ENCODE measurements at places on chromosomes 12 and 14. TPM values are rescaled to one million over a fixed set of nuclear protein-coding genes. Genes with fewer than 3 reads are reported as not detected.

FOXG1 gene
- polyA plus RNA-seq, result not detected

ADCY6 gene
- polyA plus RNA-seq, result 19.0 TPM

TMX1 gene
- 34.0 TPM for polyA plus RNA-seq

- peak; percentile 19 for DNase-seq
- H3K4me3 ChIP-seq, result no peak overlapping the region
- no peaks in the 10 kb centered on the region for H3K27me3 ChIP-seq
- peak overlapping the region; percentile 81 for H3K27ac ChIP-seq
- peaks cover 37% of the 10 kb centered on the region for H3K4me1 ChIP-seq
- H3K36me3 ChIP-seq, result no peaks in the 10 kb centered on the region
Observed at GRCh38 chr12:64998371-64999147, 122.5 kb downstream of the WIF1 start.

DNA sequence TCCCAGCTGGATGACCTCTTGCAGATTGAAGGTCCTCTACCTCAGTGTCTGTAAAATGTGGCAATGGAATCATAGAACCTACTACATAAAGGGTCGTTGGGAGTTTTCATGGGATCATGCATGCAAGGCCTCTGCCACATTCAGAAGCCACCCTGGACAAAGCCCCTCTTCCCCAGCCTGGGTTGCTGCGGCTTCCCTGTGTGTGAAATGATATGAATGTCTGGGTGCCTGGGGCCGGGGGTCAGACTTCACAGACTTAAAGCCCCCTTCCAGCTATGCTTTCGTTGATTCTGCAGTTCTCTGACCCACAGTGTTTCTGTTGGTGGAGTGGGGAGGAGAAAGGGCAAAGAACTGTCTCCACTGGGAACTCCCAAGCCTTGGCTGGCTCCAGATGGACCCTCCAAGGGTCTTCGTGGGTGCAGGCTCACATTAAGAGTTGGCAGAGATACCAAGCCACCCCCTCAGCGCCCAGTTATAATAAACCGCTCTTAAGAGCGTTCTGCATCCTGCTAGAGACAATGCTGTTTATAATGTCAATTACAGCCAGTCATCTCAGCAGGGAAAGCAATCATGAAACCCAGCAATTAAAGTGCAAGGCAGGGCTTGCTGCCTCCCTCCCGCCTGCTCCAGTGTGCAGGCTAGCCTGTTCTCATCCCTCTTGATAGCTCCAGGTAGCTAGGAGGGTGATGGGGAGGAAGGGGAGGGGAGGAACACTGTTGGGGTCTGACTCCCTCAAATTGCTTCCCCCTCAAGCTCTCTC lies 210.9 kb upstream of the FKBP4 start:
- no peak overlapping the region for H3K27ac ChIP-seq
- peaks cover 19% of the 10 kb centered on the region for H3K27me3 ChIP-seq
- H3K4me1 ChIP-seq, result peaks cover 6% of the 10 kb centered on the region
- H3K4me3 ChIP-seq, result no peak overlapping the region
- DNase-seq, result no peak
- no peaks in the 10 kb centered on the region for H3K36me3 ChIP-seq

FAIM2 gene
- polyA plus RNA-seq, result 7.3 TPM

DNA sequence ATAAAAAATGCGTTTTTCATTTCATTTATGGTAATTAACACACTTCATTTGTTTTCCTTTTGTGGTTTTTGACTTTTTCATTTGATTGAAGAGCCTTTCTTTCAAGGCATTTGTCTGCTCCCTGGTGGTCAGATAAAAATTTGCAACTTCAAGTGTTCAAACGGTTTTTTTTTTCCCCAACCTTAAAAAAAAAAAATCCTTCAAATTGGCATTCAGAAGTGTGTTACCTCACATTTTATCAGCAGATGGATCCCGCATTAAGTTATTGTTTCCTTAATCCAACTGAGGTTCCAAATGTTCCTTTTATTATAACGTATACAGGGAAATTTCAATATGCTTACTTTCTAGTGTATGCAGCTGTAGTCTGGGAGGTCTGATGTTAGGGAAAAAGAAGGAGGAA lies 47.2 kb downstream of the MYF5 start:
- H3K4me3 ChIP-seq, result no peak overlapping the region
- H3K36me3 ChIP-seq, result no peaks in the 10 kb centered on the region
- no peak overlapping the region for H3K27ac ChIP-seq
- no peaks in the 10 kb centered on the region for H3K4me1 ChIP-seq
- H3K27me3 ChIP-seq, result no peaks in the 10 kb centered on the region
- peak; percentile 66 for DNase-seq

DNA sequence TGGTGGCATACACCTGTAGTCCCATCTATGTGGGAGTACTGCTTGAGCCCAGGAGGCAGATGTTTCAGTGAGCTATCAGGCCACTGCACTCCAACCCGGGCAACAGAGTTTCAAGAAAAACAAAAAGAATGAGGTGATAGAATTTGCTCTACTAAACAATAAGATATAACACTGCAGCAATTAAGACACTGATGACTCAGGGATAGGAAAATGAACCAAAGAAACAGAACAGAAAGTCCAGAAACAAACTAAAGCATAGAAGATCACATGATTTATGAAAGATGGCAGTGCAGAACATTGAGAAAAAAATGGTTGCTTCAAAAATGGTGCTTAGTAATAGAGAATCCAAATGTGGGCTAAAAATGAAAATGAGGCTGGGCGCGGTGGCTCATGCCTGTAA lies 65.2 kb upstream of the AP4S1 start:
- no peak overlapping the region for H3K4me3 ChIP-seq
- DNase-seq, result no peak
- H3K36me3 ChIP-seq, result no peaks in the 10 kb centered on the region
- no peaks in the 10 kb centered on the region for H3K27me3 ChIP-seq
- no peaks in the 10 kb centered on the region for H3K4me1 ChIP-seq

MMP19 gene
- polyA plus RNA-seq, result 10.8 TPM

- H3K27me3 ChIP-seq, result no peaks in the 10 kb centered on the region
- H3K4me1 ChIP-seq, result no peaks in the 10 kb centered on the region
- no peaks in the 10 kb centered on the region for H3K36me3 ChIP-seq
Observed at GRCh38 chr12:16300122-16300521, 22.6 kb upstream of the SLC15A5 start.

GRCh38 chr14:45610318-45610717 lies 357.3 kb upstream of the MIS18BP1 start:
- H3K27me3 ChIP-seq, result no peaks in the 10 kb centered on the region
- peak; percentile 47 for DNase-seq
- H3K36me3 ChIP-seq, result no peaks in the 10 kb centered on the region
- H3K27ac ChIP-seq, result no peak overlapping the region
- no peak overlapping the region for H3K4me3 ChIP-seq
- H3K4me1 ChIP-seq, result no peaks in the 10 kb centered on the region

DNA sequence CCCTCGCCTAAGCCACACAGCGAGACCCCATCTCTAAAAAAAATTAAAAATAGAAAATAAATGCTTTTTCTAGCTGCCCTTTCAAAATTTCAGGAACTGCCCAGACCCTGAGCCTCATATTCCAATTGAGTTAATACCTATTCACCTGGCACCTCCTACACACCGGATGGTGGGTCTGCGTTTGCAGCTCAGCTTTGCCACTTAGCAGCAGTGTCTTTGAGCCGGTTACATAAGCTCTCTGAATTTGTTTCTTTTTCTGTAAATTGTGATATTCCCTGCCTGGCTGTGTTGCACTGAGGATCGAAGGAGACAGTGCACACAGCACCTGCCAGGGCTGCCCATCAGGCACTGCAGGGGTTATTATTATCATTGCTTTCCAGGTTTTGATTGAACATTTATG lies 125.6 kb downstream of the EML1 start:
- no peaks in the 10 kb centered on the region for H3K27me3 ChIP-seq
- no peak overlapping the region for H3K4me3 ChIP-seq
- no peak for DNase-seq
- no peaks in the 10 kb centered on the region for H3K36me3 ChIP-seq

DNA sequence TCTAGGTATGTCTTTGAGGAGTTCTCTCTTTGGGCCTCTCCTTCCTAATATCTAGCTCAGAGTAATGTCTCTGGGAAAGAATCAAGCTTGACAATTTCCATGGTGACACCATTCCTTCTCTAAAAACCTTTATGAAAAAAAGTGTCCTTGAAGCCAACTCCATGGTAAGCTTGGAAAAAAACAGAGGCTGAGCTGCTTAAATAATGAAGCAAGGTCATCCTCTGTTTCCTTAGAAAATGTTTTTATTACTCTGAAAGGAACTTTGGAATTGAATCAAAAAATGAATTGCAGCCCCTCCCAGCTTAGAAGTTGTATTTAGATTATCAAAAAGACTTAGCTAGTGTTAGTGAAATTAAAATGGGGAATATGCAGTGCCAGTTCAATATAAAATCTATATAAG lies 166.1 kb upstream of the KITLG start:
- H3K4me1 ChIP-seq, result peaks cover 22% of the 10 kb centered on the region
- H3K27ac ChIP-seq, result no peak overlapping the region
- H3K36me3 ChIP-seq, result no peaks in the 10 kb centered on the region
- no peak overlapping the region for H3K4me3 ChIP-seq
- DNase-seq, result no peak

DNA sequence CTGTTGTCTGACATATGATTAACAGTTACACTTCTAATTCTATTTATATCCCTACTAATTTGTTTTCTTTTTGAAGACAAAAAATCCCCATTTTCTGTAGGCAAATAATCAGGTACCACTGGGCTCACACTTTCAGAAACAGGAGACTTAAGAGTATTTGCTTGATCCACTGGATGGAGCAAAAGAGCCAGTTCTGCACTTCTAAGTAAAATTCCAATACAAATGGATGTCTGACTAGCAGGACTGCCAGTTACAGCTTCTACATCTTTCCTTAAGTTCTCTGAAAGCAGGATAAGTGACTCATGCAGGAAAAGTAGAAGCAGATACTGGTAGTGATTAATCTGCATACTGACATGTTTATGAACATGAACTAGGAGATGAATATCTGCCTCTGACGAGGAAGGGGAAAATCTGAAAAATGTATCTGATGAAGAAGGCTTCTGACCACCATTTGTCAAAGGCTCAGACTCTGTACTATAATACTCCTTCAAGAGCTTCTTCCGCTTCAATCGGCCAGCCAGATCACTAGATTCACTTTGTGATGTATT lies 73.8 kb upstream of the ANKS1B start:
- no peak overlapping the region for H3K27ac ChIP-seq
- H3K4me3 ChIP-seq, result no peak overlapping the region
- peaks cover 2% of the 10 kb centered on the region for H3K36me3 ChIP-seq
- DNase-seq, result peak; percentile 37
- H3K27me3 ChIP-seq, result no peaks in the 10 kb centered on the region
- no peaks in the 10 kb centered on the region for H3K4me1 ChIP-seq

MANSC4 gene
- polyA plus RNA-seq, result not detected

DNA sequence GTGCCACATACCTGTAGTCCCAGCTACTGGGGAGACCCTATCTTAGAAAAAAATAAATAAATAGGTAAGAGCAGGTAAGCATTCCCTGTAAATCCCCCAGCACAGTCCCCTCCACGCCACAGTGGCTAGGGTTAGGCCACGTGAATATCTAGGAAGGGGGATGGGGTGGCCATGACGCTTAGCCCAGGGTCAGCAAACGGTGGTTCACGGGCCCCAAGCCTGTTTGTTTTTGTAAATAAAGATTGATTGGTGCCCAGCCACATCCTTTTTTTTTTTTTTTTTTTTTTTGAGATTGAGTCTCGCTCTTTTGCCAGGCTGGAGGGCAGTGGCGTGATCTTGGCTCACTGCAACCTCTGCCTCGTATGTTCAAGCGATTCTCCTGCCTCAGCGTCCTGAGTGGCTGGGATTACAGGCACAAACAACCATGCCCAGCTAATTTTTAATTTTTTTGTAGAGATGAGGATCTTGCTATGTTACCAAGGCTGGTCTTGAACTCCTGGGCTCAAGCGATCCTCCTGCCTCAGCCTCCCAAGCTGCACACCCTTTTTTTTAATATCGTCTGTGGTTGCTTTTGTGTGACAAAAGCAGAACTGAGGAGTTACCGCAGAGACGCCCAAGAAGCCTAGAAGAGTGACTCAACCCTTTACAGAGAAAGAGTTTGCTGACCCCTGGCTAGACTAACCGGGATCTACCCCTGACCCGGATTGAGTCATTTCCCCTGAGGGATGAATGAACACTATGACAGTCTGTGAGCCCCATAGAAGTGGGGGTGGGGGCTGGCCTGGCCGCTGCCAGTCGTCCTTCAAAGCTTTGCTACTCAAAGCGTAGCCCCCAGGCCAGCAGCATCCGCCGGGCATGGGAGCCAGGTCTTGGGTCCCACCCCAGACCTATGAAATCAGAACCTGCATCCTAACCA lies 113.7 kb upstream of the NCOR2 start:
- H3K4me1 ChIP-seq, result peaks cover 43% of the 10 kb centered on the region
- H3K36me3 ChIP-seq, result no peaks in the 10 kb centered on the region
- DNase-seq, result peak; percentile 66
- no peaks in the 10 kb centered on the region for H3K27me3 ChIP-seq
- H3K4me3 ChIP-seq, result no peak overlapping the region
- peak overlapping the region; percentile 72 for H3K27ac ChIP-seq

DNA sequence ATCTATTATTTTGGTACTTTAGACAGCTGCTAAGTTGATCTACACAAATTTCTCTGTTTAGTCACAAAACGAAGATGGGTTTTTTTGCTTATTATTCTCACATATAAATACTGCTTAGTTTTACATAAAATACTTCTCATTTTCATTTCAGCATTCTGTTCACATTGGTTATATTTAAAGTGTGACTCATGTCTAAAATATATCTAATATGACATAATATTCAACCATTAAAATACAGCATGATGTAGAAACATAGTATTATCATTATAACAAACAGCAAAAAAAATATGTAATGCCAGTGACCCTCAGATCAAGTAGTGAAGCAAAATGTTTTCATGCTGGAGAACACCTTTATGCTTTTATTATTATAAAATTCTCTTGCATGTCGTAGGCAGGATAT lies 63.7 kb downstream of the SH2B3 start:
- H3K27me3 ChIP-seq, result no peaks in the 10 kb centered on the region
- peak overlapping the region; percentile 77 for H3K27ac ChIP-seq
- H3K36me3 ChIP-seq, result no peaks in the 10 kb centered on the region
- H3K4me3 ChIP-seq, result no peak overlapping the region
- no peaks in the 10 kb centered on the region for H3K4me1 ChIP-seq
- DNase-seq, result no peak

GRCh38 chr12:3523728-3524127 lies 32.7 kb downstream of the PRMT8 start:
- peak overlapping the region; percentile 42 for H3K27ac ChIP-seq
- peak; percentile 26 for DNase-seq
- no peaks in the 10 kb centered on the region for H3K27me3 ChIP-seq
- H3K36me3 ChIP-seq, result no peaks in the 10 kb centered on the region
- no peak overlapping the region for H3K4me3 ChIP-seq

All from hepatocyte (in vitro differentiated cells).